ENCODE measurements at places on chromosomes 3 and 15.

- DNase-seq: no peak
Observed at GRCh38 chr3:59996056-59996455, 946.2 kb upstream of the CFAP20DC start.

- DNase-seq: no peak
Observed at GRCh38 chr3:189860296-189860695, 229.1 kb downstream of the TP63 start.

DNA sequence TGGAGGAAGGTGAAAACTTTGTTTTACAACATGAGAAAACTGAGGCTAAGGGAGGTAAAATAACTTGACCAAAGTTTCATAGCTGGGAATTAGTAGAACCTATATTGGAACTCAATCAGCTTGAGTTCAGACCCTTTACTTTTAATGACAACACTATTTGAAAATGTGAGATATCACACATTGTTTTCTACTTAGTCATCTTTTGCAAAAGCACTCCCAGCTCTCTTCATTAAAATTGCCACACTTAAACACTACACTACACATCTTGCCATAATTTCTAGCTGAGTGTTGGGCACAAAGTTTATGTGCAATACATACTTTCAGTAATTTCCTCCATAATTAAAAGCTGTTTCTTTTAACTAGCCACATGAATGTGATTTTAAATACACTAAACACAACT, 230.4 kb upstream of the DCBLD2 start:
- no peak for DNase-seq

GRCh38 chr15:40660686-40661085, 34.3 kb upstream of the RAD51 start:
- DNase-seq: no peak

- DNase-seq: no peak
Observed at GRCh38 chr3:195069501-195070251, 201.3 kb downstream of the XXYLT1 start.

GRCh38 chr15:95025924-95026728, 794.8 kb downstream of the MCTP2 start:
- DNase-seq: no peak

DNA sequence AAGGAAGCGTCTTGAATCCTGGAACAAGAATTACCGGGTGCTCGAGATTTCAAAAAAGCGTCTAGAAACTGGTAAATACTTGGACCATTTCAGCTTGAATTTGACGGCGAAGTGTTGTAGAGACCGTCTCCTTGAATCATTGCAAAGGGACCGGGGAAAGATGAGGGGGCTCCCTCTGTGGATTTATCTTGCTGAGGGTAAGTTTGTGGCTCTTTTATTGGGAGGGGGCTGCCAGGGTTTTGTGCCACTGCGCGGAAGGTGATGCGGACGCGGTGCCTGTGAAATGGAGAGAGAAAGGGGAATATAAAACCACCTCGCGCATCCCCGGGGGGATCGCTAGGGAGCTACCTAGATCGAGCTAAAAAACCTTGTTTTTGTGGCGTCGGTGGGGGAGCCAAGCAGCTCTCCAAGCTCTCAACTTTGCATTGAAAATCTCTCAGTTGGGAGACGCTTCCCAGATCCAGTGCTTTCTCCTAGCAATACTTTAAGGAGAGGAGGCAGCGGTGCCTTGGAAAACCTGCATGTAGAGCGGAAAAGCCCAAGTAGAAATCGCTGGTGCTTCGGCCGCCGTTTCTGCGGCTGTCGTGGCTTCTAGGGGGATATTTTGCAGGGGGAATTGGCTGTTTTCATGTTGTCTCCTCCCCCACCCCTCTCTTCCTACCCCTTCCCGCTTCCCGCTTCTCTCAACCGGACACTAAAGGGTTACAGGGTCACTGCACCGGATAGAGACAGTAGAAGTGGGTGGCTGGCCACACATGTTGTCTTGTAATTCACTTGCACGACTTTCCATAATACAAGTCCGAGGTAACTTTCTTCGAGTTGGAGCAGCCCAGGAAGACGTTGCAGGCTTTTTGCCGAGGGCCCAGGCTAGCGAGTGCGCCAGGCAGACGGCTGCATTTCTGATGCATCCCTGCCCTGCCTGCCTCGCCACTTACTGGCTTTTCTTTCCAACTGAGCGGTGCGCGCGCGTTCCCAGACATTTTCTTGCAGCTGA, 187.6 kb downstream of the NLGN1 start:
- DNase-seq: no peak

DNA sequence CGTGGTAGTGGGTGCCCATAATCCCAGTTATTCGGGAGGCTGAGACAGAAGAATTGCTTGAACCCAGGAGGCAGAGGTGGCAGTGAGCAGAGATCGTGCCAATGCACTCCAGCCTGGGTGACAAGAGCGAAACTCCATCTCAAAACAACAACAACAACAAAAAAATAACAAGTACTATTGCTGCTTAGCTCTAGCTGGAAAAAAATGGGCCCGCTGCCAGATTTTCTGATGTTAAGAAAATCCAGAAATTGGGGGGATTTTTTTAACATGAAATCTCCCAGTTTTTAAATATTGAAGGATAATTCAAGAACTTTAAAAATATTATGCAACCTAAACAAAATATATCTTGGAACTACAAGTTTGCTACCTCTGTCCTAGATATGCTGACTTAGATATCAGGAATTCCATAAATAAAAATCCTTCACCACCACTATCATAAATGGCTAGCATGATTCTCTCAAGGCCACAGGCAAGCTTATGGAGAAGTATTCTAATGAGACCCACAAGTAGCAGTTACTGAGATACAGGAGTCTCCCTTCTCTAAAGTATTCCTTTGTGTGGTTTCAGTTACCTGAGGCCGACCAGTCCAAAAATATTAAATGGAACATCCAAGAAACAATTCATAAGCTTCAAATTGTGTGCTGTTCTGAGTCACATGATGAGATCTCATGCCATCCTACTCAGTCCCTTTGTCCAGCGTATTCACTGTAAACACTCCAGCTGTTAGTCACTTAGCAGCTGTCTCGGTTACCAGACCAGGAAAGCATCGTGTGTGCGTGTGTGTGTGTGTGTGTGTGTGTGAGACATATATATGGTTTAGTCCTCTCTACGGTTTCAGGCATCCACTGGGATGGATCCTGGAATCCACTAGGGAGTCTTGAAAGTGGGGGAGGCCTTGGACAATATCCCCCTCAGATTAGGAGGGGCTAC, 277.2 kb downstream of the TBL1XR1 start:
- no peak for DNase-seq

- no peak for DNase-seq
Observed at GRCh38 chr15:74730619-74731316, 5.4 kb upstream of the CYP1A1 start.

DNA sequence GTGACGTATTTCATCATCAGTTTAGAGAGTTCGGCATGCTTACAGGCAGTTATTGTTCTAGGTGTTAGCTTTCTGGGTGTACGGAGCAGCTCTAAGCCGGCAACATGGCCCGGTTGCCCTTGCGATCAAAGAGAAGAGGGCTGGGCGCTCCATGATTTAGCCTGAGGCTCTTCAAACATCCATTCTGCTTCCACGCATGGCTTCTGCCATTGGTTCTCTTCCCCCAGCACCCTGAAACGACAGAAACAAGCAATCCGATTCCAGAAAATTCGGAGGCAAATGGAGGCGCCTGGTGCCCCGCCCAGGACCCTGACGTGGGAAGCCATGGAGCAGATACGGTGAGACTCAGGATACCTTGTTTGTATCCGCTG, 574 bp downstream of the NGRN start:
- peak; percentile 49 for DNase-seq

GRCh38 chr3:105527949-105528348, 161.2 kb downstream of the ALCAM start:
- no peak for DNase-seq

DNA sequence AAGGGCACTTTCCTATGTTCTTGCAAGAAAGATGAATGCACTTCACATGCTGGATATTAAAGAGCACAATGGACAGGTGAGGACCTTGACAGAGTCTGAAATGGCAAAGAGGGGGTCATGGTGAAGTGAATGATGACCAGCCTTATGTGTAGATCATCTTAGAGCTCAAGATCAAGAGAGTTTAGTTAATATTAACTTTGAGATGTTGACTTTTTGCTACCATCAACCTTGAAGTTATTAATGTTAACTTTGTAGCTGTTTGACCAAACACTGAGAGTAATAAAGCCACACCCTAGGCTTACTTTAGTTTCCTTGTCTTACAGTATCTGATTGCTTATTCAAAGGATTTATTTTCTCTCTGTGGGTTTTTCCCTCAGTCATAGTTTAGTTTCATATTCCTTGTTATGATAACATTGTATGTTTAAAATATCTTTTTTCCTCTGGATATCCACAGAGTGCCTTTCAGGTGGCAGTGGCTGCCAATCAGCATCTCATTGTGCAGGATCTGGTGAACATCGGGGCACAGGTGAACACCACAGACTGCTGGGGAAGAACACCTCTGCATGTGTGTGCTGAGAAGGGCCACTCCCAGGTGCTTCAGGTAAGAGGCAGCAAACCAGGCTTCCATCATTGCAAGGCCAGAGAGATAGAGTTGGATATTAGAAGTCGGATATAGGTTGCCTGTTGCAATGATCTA, 5.4 kb downstream of the NFKBIZ start:
- no peak for DNase-seq
